Mesothelial cell of epicardium (in vitro differentiated cells): ENCODE measurements at places on chromosomes 16 and 17. TPM values are rescaled to one million over a fixed set of nuclear protein-coding genes. Genes with fewer than 3 reads are reported as not detected.
A peak's percentile ranks its signal among the peaks of the same experiment; 100 is the strongest.

DNA sequence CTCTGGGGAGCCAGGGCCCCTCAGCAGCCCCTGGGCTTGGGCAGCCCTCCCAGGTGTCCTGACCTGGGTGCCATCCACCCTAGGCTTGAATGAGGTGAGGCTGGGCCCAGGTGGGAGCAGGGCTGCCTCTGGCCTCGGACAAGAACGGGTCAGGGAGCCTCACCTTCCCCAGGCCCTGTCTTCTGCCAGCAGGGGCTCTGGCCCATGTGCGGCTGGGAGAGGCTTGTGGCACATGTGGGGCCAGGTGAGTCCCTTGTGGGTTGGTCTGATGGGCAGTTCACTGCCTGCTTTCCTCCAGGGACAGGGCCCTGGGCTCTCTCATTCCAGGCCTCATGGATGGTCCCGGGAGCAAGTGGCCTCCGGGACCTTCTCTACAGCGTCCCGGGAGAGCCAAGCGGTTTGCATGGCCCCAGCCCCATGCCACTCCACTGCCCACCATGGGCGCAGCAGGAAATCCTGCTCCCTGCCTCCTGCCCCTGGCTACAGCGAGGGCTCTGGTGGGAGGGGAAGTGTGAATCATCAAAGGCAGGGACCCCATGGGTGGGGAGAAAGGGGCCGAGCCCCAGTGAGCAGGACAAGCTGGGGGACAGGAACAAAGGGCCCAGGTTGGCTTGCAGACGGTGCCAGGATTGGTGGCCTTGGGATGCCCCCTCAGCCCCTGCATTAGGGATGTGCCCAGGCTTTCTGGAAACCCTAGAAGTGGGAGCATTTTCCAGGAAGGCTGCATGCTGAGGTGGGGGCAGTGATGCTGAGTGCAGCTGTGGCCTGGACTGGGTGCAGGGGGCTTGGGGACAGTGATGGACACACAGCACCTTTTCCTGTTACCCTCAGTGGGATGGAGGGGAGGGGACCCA lies 12.2 kb downstream of the VASN start:
- H3K27ac ChIP-seq: peak overlapping the region; percentile 76
- no peaks in the 10 kb centered on the region for H3K27me3 ChIP-seq
- DNase-seq: no peak
- H3K4me1 ChIP-seq: peaks cover 28% of the 10 kb centered on the region
- H3K4me3 ChIP-seq: no peak overlapping the region

DNA sequence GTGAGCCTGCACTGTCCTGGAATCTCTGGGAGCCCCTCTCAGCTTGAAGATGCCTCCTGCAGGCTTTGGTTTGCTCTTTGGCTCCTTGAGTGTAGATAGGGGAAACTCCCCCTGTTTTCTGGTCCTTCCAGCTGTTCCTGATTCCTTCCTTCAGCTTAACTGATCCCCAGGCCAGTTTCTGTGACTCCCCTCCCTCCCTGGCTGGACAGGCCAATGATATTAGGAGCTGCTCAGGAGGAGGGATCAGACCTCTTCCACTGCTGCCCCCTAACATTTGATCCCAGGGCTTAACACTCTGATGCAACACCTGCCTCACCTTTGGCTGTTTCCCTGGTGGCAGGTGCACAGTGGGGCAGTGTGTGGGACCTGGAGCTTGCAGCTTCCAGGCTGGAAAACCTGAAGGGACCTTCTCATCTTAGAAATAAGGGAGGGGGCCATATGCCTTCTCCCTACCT lies at the start of gene TAC4:
TSS of gene TAC4 (minus strand) at position 51 of the 455 bp plus-strand sequence. CDS start 52 bp downstream, outside the sequence.
- DNase-seq: no peak
- H3K36me3 ChIP-seq: peaks cover 1% of the 10 kb centered on the region
- H3K27me3 ChIP-seq: peaks cover 51% of the 10 kb centered on the region
- H3K4me1 ChIP-seq: peaks cover 13% of the 10 kb centered on the region
- no peak within 1 kb of the TSS for H3K4me3 ChIP-seq

GRCh38 chr17:9806699-9807098 lies 15.2 kb downstream of the GSG1L2 start:
- DNase-seq: no peak
- peaks cover 15% of the 10 kb centered on the region for H3K27me3 ChIP-seq
- H3K4me3 ChIP-seq: no peak overlapping the region
- peaks cover 3% of the 10 kb centered on the region for H3K36me3 ChIP-seq
- no peaks in the 10 kb centered on the region for H3K4me1 ChIP-seq

DNA sequence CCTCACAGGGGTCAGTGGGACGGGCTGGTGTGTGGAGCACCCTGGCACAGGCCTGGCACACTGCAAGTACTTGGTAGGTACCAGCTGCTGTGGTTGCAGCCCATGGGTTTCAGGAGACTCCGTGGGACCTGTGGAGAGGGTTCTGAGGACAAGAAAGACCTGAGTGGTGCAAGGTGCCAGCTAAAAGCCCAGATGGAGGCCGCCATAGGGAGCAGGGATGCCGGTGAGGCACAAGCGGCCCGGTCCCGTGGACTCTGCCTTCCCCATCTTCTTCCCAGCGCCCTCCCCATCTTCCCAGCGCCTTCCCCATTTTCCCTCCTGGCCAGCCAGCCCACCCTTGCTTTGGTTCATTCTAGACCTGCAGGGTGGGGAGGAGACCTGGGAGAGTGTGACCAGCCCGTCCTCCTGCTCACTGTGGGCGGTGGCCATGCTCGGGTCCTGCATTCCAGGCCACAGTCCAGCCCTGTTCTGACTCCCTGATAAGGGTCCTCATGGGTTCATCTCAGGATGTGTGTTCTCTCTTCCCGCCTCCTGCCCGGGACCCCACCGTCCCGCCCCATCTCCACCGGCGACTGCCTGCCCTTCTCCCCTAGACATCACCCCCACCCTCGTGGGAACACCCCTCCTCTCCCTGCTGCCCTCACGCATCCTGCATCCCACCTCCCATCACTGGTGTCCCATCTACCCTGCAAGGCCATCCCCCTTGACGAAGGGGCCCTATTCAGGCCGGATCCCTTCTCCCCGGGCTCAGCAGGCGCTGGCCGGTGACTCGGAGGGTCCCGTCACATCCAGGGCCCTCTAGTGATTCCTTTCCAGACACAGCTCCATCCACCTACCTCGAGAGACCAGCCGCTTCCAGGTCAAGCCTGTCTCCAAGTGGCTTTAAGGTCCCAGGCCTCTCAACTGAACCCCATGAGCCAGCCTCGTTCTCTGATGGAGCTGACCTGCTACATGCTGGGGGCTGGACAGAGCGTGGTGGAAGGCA lies 3.4 kb downstream of the ZNF469 start:
- peaks cover 52% of the 10 kb centered on the region for H3K27me3 ChIP-seq
- H3K4me3 ChIP-seq: no peak overlapping the region
- H3K36me3 ChIP-seq: no peaks in the 10 kb centered on the region
- H3K4me1 ChIP-seq: peaks cover 8% of the 10 kb centered on the region

The CLEC18C gene
- 0.16 TPM in 1 of 3 replicates, not detected in the others for total RNA-seq

The C17orf50 gene
- not detected in 3 replicates for total RNA-seq

The SEPTIN12 gene
- total RNA-seq: 0.42 to 1.3 TPM (median 0.44 TPM) in 3 replicates

The BIRC5 gene
- 22.8 to 23.8 TPM (median 22.9 TPM) in 3 replicates for total RNA-seq

The DECR2 gene
- total RNA-seq: 29.3 to 35.4 TPM (median 31.2 TPM) in 3 replicates

The DRC3 gene
- total RNA-seq: 2.9 to 3.2 TPM (median 3.2 TPM) in 3 replicates
